Stimulated activated CD4-positive, alpha-beta T cell treated with anti-CD3 and anti-CD28 coated beads, Interleukin-1b, Interleukin-23, amount 100 ng/mL, for 1 hour (primary cell): ENCODE measurements at places on chromosomes 16 and 17.
A peak's percentile ranks its signal among the peaks of the same experiment; 100 is the strongest.

DNA sequence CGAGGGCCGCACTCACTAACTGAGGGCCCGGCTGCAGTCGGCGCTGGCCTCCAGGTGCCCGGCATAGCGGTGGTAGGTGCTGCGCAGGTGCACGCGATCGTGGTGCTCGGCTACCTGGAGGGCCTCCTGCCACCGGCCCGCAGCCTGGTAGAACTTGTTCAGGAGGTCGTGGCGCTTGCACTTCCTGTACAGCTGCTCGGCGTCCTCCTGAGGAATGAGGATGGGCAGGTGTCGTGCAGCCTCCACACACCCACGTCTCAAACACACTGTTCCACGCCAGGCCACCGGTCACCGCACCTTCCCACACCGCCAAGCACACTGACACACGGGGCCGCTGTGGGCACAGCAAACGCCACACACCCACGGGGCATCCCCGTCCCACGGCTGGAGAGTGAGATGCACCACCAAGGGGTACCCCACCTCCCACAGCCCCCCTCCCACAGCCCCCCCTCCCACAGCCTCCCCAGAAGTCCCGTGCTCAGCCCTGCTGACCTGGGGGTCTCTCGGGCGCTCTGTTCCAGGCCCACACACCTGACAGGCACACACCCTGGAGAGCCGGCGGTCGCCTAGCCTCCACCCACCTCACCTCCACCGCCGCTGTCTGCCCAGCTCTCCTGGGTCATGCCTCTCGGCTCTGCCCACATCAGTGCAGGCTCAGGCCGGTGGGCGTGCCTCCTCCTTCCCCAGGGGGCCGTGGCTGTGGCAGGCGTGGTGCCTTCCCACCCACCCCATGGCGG, 7.4 kb upstream of the TMEM204 start:
- no peak for DNase-seq

- DNase-seq = no peak
These were observed 1.1 kb downstream of the SMIM5 start for GRCh38 chr17:75634376-75634740.

DNA sequence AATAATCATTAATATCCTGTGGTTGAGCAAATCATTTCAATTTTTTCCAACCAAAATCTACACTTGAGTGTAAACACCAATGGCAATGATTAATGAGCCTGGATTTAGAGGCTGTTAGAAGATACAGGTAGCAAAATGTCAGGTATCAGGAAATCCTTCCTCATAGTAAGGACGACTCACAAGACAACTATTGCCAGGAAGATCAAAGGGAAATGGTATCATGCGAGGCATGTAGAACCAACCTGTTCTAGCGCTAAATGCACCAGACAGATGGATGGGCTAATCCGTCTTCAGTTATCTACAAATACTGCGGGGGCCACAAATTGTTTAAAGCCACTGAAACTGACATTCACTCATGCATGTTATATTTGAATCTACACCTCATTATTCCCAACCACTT, 28.1 kb downstream of the TOX3 start:
- DNase-seq = no peak

- DNase-seq = no peak
These were observed 23.6 kb upstream of the GPRC5C start for GRCh38 chr17:74408262-74408661.

- DNase-seq = no peak
These were observed 1.9 kb downstream of the NUDT7 start for GRCh38 chr16:77724174-77724573.

DNA sequence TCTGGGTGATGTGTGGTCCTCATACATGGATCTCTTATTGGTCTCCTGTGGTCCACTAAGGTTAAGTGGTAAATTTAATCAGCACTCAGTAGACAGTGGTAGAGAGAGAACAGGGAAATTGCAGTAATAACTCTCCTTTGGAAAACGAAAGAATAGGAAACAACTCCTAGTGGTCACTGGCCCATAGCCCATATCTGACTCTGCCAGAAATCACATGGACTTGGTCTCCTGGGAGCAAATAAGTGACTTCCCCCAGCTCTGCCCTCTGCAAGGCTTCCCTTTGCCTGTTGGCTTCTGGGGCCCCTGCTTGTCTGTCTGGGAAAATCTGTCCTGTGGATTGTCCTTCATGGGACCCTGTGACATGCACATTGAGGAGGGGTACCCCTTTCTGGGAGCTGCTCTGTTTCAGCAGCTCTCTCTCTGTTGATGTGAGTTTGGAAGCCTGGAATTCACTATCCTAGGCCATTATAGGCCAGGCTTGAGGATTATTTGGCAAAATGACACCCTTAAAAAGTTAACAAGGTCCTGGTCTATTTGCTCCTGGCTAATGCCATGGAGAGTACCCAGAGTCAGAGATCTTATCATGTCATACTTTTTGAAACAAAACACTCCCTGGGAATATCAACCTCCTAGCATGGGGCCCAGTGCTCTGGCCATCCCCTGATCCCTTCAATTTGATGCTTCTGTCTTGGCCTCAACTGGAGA, 58.0 kb upstream of the HNF1B start:
- no peak for DNase-seq

DNA sequence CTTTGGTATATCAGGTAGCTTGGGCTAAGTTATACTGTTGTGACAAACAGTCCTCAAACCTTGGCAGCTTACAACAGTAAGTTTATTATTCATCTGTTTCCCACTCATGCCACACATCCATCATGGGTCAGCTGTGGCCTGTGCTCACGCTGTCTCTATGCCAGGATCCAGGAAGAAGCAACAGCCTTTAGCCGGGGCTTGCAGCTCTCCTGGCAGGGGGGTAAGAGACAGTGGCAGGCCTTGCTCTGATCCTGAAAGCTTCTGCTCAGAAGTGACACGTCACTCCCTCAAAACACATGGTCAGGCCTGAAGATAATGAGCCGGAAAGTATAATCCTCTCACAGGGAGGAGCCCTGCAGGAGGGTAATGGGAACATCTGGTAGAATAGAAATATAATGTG, 377.6 kb downstream of the CPPED1 start:
- no peak for DNase-seq

DNA sequence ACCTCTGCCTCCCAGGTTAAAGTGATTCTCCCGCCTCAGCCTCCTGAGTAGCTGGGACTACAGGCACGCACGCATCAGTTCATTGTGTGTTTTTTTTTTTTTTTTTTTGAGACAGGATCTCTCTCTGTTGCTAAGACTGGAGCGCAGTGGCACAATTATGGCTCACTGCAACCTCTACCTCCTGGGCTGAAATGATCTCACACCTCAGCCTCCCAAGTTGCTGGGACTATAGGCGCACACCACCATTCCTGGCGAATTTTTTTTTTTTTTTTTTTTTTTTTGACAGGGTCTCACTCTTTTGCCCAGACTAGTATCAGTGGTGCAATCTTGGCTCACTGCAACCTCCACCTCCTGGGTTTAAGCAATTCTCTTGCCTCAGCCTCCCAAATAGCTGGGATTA, 17.8 kb upstream of the RAPGEFL1 start:
- no peak for DNase-seq

DNA sequence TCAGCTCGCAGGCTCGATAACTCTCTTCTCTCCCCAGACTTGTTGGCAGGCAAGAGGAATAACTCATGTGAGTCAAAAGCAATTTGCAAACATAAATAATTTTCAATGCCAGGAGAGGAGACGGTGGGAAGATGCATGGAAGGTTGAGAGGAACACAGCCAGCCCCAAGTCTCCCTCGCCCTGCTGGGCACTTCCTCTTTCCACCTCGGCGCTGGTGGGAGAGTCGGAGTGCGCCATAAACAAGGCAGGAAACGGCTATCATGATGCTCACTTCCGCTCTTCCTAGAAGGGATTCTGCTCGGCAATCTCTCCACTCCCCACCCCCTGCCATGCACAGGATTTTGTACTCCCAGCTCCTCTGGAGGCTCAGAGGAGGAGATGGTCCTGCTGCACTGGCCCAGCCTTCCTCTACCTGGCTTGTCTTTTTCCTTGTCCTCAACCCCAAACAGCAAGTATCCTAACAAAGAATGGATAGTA, 13.0 kb downstream of the CBX4 start:
- DNase-seq = no peak

- DNase-seq = no peak
These were observed 11.1 kb upstream of the ABR start for GRCh38 chr17:1190751-1191331.

GRCh38 chr17:35433075-35433894, 985 bp upstream of the SLFN12 start:
- peak; percentile 42 for DNase-seq

DNA sequence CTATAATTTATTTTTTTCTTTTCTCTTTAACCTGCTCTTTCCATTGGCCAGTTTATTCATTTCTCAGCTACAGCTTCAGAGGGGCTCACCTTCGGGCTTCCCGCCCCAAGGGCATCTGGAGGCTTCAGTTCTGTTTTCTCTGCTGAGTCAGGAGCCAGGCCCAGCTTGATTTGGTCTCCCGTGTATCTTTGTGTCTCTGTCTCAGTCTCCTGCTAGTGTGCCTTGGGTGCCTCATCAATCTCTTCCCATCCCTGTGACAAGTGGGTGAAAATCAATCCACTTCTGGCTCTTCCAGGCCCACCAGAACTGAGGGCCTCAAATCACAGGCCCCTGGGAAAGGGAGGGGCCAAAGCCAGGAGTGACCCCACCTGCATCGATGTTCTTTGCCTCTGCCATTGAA, 72.1 kb downstream of the CCDC182 start:
- DNase-seq = no peak

- no peak for DNase-seq
These were observed 56.2 kb upstream of the CACNG5 start for GRCh38 chr17:66778531-66779236.

GRCh38 chr16:86664522-86665318, 86.4 kb downstream of the FOXL1 start:
- DNase-seq = peak; percentile 13

GRCh38 chr16:89201439-89202377, 1.4 kb upstream of the SLC22A31 start:
- DNase-seq = peak; percentile 74

- no peak for DNase-seq
These were observed 51.7 kb downstream of the NLK start for GRCh38 chr17:28093999-28094716.

DNA sequence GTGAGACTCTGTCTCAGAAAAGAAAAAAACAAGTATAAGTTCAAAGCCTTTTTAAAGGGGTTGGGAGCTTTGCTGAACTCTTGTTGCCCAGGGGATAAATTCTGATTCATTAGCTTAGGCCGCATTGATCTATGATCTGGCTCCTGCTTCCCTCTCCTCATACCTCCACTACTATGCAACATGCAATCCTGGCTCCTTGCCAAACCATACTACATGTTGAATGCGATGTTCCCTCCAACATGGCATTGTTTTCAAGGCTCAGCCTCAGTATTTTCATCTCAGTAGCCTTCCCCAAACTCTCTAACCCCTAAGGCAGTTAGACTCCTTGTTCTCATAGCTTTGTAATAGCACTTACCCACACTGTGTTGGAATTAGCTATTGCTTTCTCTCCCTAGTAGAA, 6.2 kb downstream of the REXO5 start:
- no peak for DNase-seq

GRCh38 chr17:35906191-35906925, 24.2 kb downstream of the RDM1 start:
- no peak for DNase-seq

DNA sequence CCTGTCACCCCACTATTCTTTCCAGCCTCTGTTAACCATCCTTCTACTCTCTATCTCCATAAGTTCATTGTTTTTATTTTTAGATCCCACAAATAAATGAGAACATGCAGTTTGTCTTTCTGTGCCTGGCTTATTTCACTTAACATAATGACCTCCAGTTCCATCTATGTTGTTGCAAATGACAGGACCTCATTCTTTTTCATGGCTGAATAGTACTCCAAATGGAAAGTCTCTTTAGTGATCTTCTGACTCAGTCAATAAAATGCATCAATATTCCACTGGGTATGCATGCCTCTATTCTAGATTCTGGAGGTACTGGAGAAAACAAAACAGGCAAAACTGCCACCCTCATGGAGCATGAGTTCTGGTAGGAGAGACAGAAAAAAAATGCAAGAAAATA, 459.0 kb downstream of the XYLT1 start:
- DNase-seq = no peak

GRCh38 chr16:83196796-83197195, 570.0 kb downstream of the CDH13 start:
- DNase-seq = no peak

- no peak for DNase-seq
These were observed 31.9 kb downstream of the MYO18A start for GRCh38 chr17:29148257-29148789.

DNA sequence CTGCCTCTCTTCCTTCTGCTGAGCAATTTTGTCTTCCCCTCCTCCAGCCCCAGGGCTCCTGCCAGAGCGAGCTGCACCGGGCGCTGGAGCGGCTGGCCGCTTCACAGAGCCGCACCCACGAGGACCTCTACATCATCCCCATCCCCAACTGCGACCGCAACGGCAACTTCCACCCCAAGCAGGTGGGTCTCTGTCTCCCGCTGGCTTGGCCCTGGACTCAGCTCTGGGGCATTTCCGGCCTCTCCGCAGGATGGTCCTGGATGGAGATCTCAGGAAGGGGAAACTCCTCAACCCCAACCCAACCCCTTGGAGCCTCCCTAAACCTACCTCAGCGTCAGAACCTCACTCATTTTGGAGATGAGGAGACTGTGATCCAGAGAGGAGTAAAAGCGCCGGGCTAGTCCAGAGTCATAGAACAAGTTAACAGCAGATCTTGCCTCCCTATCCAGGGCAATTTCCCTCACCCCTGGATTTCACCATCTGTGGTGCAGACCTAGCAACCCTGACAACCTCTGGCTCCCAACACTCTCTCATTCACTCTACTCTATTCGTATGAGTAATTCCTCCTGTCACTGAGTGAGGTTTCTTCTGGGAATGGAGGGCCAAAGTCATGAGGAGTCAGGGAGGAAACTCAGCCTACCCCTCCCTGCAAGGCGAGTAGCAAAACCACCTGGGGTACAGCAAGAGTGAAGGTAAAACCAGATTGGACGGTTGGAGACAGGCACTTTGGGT, 10.8 kb downstream of the IGFBP4 start:
- DNase-seq = no peak

DNA sequence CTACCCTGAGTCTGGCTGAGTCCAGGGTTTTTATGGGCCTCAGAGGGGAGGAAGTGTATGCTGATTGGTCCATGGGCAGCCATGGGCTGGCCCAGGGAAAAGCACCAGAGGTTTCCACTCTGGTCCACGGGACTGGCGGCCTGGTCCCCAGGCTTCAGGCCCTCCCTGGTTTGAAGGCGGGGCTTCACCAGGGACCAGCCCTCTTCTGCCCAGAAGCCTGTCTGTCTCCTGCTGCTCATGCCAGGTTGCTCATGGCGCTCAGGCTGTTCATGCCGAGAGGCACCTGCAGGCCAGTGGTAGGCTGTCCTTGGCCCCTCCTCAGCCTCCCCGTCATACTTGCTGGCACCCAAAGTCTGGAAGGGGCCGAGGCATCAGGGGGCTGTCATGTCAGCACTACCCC, 45.0 kb upstream of the CLEC19A start:
- DNase-seq = no peak

GRCh38 chr16:70478912-70479341, 24.5 kb downstream of the FCSK start:
- no peak for DNase-seq

GRCh38 chr17:18257982-18258355, 569 bp downstream of the FLII start:
- DNase-seq = no peak

- DNase-seq = no peak
These were observed 230.1 kb upstream of the CCL2 start for GRCh38 chr17:34024806-34025551.
